ENCODE measurements at places on chromosomes 1 and 21. TPM values are rescaled to one million over a fixed set of nuclear protein-coding genes. Genes with fewer than 3 reads are reported as not detected.

TNFSF18 gene
- polyA plus RNA-seq: not detected

TMEM52 gene
- 1.00 TPM for polyA plus RNA-seq

DNA sequence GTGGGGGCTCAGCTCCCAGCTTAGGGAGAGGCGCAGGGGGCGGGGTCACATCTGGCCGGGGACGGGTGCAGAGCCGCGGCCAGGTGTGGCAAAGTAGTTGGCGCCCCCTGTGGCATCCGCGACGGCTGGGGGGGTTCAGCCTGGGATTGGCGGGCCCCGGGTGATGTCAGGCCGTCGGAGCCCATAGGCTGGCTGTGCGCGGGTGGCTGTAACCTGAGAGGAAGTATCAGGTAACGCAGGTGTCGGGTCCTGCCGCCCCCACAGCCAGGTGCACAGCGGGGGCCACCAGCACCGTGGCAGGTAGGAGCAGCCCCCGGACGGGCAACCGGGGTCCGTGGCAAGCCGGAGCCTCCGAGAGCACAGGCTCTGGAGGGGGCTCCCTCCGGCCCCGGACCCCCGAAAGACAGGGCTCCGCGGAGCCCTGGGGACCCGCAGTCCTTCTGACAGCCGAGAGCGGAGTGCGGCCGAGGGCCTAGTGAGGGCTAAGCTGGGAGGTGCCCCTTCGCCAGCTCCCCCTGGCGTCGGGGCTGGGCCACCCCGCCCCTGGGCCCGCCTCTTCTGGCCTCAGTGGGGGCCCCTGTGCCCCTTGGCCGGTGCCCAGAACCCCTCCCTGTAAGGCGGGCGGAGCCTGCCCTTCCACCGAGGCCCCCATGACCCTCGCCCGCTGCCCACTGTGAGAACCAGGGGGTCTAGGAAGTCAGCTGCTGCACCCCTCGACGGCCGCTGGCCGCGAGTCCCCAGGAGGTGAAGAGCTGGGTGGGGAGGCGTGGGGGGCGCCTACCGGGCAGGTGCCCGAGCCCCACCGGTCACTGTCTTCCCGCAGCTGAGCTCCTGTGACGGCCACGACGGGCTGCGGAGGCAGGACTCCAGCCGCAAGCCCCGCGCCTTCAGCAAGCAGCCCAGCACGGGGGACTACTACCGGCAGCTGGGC lies 17.9 kb downstream of the TNFRSF25 start:
- H3K36me3 ChIP-seq: no peaks in the 10 kb centered on the region
- no peaks in the 10 kb centered on the region for H3K27me3 ChIP-seq
- DNase-seq: peak; percentile 66

DNA sequence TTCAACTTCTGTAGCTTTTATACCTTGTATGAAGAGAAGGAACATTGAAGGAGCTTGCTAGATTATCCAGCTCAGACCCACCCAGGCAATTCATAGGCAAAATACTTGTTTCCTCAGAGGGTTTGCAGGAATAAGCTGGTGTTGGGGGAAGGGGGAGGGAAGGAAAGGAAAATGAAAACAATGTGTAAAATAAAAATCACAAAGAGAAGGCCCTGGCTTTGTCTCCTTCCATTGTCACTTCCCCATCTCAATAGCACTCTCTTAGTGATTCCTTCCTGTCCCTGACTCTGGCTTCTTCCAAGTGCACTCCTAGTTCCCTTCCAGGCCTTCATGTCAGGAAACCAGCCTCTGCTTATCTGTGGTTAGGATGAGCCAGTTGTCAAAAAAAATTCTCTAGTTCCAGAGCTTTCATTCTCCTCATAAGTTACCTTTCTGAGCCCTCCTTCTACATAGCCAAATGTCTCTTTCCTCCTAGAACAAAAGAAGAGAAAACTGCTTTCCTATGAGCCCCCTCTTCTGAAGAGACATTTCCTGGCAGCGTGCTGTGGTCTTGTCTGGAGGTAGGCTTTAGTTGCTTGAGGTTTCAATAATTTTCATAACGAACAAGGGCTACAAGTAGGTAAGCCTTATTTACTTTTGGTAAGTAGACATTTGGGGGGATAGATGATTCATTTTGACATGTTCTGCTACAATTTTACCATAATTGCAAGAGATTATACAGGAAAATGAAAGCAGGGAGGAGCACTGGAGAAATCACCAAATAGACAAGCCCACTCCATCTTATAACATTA lies 45.7 kb downstream of the FASLG start:
- H3K4me1 ChIP-seq: peaks cover 3% of the 10 kb centered on the region
- no peaks in the 10 kb centered on the region for H3K27me3 ChIP-seq
- no peak overlapping the region for H3K27ac ChIP-seq
- DNase-seq: no peak
- no peak overlapping the region for H3K4me3 ChIP-seq

RSPO1 gene
- polyA plus RNA-seq: not detected

KIF26B gene
- not detected for polyA plus RNA-seq

MATN1 gene
- 12.1 TPM for polyA plus RNA-seq

DNA sequence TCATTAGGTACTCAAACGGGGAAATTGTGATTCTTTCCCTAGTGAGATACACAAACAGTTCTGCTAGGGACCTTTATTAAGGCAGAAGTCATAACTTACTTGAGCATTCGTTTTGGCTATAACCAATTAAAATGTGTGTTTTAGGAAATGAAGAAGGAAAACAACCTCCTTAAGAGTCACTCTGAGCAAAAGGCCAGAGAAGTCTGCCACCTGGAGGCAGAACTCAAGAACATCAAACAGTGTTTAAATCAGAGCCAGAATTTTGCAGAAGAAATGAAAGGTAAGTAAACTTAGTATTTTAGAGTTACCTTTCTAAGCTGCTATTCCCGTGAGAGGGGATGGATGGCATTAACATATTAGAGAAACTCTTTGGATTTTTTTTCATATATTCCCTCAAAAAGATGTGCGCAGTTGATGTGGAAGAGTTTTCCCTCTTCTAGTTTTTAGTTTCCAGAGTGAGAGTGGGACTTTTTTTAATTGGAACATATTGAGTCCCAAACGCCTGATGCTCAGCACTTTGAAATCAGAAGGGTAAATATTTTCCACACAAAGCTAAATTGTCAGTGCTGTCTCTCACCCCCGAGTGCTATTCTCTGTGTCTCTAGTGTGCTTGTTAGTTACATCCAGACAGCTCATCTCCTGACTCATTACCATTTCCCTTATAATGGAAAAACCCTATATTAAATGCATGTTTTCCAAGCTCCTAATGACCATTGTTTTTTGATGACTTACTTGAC lies 34.9 kb downstream of the CENPF start:
- no peak overlapping the region for H3K27ac ChIP-seq
- H3K4me1 ChIP-seq: no peaks in the 10 kb centered on the region
- H3K36me3 ChIP-seq: no peaks in the 10 kb centered on the region
- H3K4me3 ChIP-seq: no peak overlapping the region
- DNase-seq: peak; percentile 36
- H3K27me3 ChIP-seq: no peaks in the 10 kb centered on the region

DNA sequence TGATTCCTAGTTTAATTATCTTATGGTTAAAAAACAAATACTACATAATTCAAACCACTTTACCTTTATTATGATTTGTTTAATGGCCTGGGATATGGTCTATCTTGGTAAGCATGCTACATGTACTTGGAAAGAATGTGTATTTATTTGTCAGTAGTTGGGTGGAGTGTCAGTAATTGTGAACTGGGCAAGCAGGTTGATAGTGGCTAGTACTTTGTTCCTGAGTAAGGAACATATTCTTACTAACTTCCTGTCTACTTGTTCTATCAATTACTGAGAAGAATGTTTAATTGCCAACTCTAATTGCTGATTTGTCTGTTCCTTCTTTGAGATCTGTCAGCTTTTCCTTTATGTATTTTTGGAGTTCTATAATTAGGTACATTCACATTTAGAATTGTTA lies 49.2 kb upstream of the ABCG1 start:
- H3K36me3 ChIP-seq: no peaks in the 10 kb centered on the region
- no peak overlapping the region for H3K27ac ChIP-seq
- no peak for DNase-seq
- H3K27me3 ChIP-seq: no peaks in the 10 kb centered on the region
- no peak overlapping the region for H3K4me3 ChIP-seq

- H3K4me1 ChIP-seq: no peaks in the 10 kb centered on the region
- H3K4me3 ChIP-seq: no peak overlapping the region
- peaks cover 71% of the 10 kb centered on the region for H3K36me3 ChIP-seq
These were observed 15.3 kb downstream of the GABPA start for GRCh38 chr21:25750085-25750484.

RGSL1 gene
- not detected for polyA plus RNA-seq

GRCh38 chr1:200336901-200337391 lies 72.9 kb downstream of the ZNF281 start:
- no peak for DNase-seq
- no peak overlapping the region for H3K4me3 ChIP-seq
- peaks cover 26% of the 10 kb centered on the region for H3K4me1 ChIP-seq
- H3K27me3 ChIP-seq: no peaks in the 10 kb centered on the region

TIE1 gene
- not detected for polyA plus RNA-seq

DNA sequence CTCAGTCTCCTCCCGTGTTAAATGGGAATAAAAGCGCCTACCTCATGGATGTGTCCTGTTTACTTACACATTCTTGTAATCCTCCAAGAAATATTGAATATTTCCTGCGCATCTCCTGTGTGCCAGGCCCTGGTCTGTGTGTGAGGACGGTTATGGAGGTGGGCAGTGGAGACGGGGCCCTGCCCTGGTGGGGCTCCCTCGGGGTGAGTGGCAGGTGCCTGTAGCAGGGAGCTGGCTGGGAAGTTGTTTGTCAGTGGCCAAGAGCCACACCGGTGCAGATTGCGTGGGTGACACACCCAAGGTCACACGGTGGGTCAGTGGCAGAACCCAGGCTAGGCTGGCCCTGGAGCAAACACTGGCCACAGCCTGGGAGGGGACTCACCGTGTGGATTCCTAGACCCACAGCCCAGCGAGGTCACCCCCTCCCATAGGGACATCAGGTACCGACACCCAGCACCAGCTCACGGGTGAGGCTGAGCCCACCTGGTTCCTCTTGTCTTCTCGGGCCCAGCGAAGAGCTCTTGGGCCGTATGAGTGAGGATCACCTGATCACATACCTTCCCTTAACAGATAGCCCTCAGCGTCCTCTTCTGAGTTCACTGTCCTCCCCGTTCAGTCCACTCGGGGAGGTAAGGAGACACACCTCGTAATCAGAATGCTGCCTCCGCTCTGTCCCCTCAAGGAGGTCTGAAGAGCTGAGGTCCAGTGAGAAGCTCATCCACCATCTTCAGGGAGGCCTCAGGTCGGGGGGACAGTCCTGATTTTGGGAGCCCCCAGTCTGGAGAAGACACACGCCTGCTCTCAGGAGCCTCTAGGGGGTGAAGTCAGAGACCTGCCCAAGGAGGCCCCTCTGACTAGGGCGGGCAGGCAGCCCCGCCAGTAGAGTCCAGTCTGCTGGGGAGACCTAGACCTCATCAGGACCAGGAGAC lies 349.6 kb downstream of the MATN1 start:
- no peaks in the 10 kb centered on the region for H3K4me1 ChIP-seq
- peaks cover under 1% of the 10 kb centered on the region for H3K27me3 ChIP-seq
- no peaks in the 10 kb centered on the region for H3K36me3 ChIP-seq

DNA sequence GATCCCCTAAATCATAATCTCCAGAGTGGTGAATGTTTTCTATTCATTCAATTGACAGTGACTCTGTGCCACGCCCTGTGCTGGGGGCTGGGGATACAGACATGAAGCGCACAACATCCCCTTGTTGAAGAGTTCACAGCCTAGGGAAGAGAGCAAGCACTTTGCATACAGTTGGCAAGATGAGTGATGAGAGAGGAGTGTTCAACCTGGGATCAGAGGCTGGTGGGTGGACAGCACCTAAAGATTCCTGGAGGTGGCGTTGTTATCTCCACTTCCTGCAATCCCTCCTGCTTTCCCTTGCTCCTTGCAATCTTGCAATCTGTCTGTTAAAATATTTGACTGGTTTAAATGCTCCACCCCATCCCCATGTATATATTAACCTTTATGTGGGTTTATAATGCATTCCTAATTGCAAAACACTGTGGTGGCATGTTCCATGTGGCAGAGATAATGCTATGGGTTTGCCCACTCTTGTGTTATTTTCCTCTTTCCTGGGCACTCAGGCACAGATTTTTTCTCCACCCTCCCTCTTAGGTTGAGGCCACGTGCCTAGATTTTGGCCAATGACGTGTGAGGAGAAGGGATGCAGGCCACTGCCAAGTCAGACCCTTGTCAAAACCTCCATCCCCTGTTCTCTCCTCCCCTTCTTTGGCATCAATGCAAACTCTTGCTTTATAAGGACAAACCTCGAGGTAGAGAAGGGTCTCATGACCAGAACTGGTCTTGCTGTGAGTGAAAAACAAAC lies 36.2 kb upstream of the GADD45A start:
- H3K4me3 ChIP-seq: no peak overlapping the region
- H3K4me1 ChIP-seq: no peaks in the 10 kb centered on the region
- DNase-seq: no peak
- no peaks in the 10 kb centered on the region for H3K27me3 ChIP-seq
